ENCODE measurements at places on chromosomes 2 and 18. TPM values are rescaled to one million over a fixed set of nuclear protein-coding genes. Genes with fewer than 3 reads are reported as not detected.
A peak's percentile ranks its signal among the peaks of the same experiment; 100 is the strongest.

AGXT gene
- not detected for total RNA-seq

PDE11A gene
- total RNA-seq, result 0.27 TPM

SLC5A7 gene
- total RNA-seq, result 0.30 TPM

- DNase-seq, result no peak
Measured at GRCh38 chr2:173814306-173814705, 150.9 kb downstream of the SP3 start.

ASB18 gene
- not detected for total RNA-seq

- peak; percentile 86 for DNase-seq
Measured at GRCh38 chr2:217836901-217837491, 165.8 kb downstream of the TNS1 start.

DNA sequence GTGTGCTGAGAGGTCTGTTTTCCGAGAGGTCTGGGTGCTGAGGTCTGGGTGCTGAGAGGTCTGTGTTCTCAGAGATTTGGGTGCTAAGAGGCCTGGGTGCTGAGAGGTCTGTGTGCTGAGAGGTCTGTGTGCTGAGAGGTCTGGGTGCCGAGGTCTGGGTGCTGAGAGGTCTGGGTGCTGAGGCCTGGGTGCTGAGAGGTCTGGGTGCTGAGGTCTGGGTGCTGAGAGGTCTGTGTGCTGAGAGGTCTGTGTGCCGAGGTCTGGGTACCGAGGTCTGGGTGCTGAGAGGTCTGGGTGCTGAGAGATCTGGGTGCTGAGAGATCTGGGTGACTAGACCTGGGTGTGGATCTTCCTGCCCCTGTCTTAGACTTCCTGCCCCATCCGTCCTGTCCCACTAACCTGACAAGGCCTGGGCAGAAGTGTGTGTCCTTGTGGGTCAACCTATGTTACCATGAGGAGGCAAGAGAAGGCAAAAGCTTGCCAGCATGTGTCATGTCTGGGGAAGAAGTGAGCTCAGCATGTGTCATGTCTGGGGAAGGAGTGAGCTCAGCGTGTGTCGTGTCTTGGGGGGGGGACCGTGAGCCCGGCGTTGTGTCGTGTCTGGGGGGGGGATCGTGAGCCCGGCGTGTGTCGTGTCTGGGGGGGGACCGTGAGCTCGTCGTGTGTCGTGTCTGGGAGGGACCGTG, 69.3 kb downstream of the KCNG2 start:
- no peak for DNase-seq

CSRNP3 gene
- 2.3 TPM for total RNA-seq

DNA sequence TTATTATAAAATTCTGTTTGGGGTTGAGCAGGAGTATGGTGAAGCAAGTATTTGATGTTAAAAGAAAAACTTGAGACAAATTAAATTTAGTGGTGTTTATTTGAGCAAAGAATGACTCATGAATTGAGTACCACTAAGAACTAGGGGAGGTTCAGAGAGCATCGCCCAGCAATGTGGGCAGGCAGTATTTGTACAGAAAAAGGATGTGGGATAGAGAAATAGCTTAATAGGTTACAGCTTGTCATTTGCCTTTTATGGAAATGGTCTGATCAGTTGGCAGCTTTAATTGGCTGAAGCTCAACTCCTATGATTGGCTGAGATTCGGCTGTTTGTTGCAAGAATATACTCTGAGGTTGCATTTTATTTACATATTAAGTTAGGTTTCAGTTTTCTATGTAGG, 68.2 kb downstream of the LRATD1 start:
- no peak for DNase-seq

- DNase-seq, result no peak
Measured at GRCh38 chr2:4895371-4895770, 796.8 kb upstream of the SOX11 start.

CXCR1 gene
- 10.4 TPM for total RNA-seq

DNA sequence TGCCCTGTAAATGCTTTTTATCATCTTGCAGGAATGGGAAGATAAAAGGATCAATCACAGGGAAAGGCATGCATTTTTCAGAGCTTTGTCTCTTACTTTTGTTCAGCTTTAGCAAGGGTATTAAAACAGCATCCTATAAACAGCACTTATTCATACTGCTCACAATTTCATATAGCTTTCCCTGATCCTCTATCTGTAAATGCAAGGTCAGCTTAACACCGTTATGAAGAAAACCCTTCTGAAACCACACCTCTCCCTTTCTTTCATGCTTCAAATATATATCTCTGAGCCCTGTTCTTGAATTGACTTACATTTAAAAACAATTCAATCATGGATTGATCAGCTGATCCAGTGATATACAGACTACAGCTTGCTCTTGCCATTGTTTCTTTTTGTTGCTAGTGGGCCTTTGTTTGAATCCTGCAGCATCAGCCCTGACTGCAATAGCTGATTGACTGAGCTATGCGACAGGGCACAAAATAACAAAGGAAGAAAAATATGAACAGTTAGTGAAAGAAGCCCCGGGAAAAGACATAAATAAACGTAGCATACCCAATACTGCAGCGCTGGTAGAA, 795.5 kb upstream of the CDH2 start:
- no peak for DNase-seq

DNA sequence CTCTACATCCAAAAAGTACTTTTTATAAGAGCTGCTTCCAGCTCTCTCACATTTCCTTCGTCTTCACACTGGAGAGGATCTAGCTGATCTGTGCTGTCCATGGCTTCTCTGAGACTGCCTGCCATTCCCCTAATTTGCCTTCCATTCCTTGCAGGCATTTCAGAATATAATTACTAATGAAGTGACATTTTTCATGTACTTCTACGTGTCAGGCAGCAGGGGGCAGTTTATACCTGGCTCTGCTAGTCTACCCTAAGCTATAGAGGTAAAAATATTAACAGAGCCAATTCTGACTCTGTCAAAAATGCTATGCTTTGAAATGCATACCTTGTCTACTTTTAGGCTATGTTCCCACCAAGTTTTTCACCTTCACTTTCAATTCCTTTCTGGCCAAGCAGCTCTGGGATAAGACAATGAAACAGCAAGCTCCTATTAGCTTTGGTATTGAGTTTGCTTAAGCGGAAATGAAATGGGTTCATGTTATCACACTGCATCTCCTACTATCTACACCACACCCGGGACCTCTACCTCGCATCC, 81.9 kb downstream of the MEP1B start:
- no peak for DNase-seq

GRCh38 chr2:172342611-172343010, 84.8 kb upstream of the ITGA6 start:
- no peak for DNase-seq

GRCh38 chr2:190576573-190576972, 42.1 kb upstream of the NEMP2 start:
- DNase-seq, result no peak

TGFA gene
- 8.2 TPM for total RNA-seq

- DNase-seq, result no peak
Measured at GRCh38 chr18:36419900-36420531, 122.5 kb downstream of the FHOD3 start.

- DNase-seq, result no peak
Measured at GRCh38 chr2:40201425-40201824, 250.5 kb downstream of the SLC8A1 start.

GRCh38 chr2:238600506-238601432, 174.0 kb downstream of the ASB1 start:
- DNase-seq, result no peak
